HT-29 (cell line): ENCODE measurements at places on chromosomes 1 and 21. TPM values are rescaled to one million over a fixed set of nuclear protein-coding genes. Genes with fewer than 3 reads are reported as not detected.

DNA sequence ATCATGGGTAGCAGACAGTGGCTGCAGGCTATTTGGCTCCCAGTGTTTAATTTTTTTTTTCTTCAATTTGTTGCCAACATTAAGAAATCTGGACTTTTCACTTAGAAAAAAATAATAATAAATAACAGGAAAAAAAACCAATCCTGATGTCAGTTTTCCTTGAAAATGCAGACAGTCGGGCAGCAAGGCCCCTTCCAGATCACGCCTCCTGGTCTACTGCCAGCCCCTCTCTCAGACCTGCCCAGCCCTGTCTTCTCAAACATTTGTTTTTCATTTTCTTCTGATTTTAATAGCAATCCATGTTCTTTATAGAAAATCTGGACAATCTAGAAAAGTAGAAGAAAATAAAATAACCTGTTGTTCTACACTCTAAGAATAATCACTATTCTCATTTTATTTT, 15.5 kb downstream of the IFNGR2 start:
- no peak for DNase-seq

GRCh38 chr1:44803062-44803311, 2.8 kb downstream of the PLK3 start:
- DNase-seq: no peak

GRCh38 chr1:51341876-51342496, 11.6 kb upstream of the TTC39A start:
- DNase-seq: no peak

DNA sequence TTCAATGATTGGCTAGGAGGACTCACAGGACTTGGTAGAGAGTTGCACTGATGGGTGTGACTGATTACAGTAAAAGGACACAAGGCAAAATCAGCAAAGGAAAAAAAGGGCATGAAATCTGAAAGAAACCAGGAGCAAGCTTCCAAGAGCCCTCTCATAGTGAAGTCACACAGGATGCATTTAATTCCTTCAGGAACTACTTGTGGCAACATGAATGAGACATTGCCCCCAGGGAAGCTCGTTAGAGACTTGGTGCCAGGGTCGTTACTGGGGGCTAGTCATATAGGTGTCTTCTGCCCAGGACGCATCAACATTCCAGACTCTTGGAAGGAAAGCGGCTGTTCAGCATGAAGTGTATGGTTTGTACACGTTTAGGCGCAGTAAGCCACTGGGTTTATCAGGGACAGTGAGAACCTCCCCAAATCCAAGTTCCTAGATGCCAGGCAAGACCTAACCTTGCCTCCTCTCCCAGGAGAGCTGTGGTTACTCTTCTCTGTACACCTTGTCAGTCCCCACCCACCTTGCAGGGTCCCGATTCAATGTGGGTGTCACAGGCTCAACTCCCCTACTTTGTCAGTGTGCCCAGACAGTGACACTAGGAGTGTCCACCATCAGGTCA, 26.0 kb upstream of the C2CD2 start:
- DNase-seq: no peak

DNA sequence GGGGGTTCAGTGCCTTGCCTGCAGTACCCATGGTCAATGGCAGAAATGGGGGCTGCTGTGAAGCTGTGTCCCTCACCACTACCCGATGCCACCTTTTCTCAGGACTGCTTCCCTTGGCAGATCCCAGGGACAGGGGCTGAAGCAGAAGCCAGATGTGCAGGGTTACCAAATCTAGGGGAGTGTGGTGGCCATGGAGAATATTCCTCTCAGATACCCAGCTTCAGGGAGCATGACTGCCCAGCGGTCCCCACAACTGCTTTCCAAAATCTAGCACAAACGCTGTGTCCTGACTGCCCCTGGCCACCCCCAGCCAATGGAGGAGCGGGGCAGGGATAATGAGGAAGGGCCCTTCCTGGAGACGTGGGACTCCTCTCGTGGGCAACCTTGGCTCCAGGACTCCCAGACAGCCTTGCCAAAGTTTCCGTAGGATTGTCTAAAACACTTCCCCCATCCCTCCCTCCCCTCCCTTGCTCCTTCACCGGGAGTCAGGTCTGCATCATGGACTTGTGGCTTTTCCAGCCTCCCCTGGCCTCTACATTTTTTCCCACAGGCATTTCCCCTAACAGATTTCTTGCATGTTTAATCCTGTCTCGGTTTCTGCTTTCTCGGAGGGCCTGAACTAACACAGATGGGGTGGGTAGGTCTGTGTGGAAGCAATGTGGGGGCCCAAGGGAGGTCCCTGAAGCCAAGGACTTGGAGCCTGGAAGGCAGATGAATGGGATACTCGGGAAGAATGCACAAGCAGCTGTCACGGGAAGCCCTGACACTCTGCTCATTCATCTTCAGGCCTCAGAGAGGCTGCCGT, 80.5 kb downstream of the OMA1 start:
- DNase-seq: no peak

GRCh38 chr1:27959792-27960603, at the start of gene XKR8:
XKR8 (plus strand) TSS chr1:27959973; CDS start chr1:27960070, 97 bp downstream.
- peak; percentile 89 for DNase-seq

GRCh38 chr1:245880754-245881403, 626.2 kb downstream of the SMYD3 start:
- DNase-seq: no peak

Gene FOXD2
- total RNA-seq: 2.8 TPM in 2 replicates

Gene TMEM82
- not detected in 2 replicates for total RNA-seq

Gene TMPRSS3
- total RNA-seq: 0.05 and 0.37 TPM in 2 replicates

Gene ZNF683
- total RNA-seq: not detected in 2 replicates

- no peak for DNase-seq
Measured at GRCh38 chr1:119878171-119878570, 18.1 kb downstream of the ADAM30 start.

Gene CFHR5
- not detected in 2 replicates for total RNA-seq

DNA sequence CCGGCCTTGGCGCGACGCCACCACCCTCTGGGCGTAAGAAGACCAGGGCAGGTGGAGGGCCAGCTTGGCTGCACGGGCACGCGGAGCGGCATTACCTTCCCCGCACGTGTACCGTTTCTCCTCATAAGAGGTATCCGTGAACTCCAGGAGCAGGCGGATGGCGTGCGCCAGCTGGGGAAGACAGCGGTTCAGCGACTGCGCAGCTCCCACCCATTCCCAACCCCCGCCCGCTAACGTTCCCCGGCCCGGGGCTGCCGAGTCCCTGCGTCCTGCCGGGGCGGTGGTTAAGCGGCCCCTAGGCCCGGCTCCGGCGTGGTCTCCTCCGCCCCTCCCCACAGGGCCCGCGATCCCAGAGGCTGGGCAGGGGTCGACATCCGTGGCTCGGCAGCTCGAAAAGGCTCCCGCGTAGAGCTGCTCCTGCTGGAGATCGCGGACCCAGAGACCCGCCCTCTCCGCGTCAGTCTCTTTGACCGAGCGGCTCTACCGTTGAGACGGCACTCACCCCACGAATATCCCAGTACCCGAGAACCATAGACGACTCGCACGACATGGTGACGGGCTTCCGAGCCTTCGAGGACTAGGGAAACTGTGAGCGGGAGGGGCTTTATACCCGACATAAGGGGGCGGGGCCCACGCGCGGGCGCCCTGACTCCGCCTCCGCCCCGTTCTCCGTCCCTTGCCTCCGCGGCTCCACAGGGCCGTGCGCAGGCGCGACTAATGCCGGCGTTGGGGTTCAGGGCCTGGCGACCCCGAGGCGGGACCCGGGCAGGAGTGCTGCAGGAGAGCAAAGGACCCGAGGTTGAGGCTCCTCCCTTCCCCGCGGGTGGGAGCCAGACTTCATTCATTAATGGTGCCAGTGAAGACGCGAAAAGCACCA, 862 bp downstream of the GSTM3 start:
- no peak for DNase-seq

DNA sequence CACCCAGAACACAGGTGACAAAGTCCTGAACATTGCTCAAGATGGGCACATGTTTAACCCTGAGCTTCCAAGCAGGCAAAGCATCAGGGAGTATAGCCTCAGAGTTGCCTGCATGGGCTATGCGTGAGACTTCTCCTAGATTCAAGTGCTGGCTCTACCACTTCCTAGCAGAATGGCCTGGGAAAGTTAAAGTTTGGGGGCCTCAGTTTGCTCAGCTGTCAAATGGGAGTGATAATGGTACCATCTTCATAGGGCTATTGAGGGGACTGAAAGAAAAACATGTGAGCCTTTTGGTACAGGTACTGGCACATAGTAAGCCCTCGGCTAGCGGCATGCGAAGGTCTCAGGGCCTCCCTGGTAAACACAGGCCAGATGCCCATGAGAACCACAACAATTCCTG, 28.0 kb upstream of the SMIM12 start:
- DNase-seq: no peak

DNA sequence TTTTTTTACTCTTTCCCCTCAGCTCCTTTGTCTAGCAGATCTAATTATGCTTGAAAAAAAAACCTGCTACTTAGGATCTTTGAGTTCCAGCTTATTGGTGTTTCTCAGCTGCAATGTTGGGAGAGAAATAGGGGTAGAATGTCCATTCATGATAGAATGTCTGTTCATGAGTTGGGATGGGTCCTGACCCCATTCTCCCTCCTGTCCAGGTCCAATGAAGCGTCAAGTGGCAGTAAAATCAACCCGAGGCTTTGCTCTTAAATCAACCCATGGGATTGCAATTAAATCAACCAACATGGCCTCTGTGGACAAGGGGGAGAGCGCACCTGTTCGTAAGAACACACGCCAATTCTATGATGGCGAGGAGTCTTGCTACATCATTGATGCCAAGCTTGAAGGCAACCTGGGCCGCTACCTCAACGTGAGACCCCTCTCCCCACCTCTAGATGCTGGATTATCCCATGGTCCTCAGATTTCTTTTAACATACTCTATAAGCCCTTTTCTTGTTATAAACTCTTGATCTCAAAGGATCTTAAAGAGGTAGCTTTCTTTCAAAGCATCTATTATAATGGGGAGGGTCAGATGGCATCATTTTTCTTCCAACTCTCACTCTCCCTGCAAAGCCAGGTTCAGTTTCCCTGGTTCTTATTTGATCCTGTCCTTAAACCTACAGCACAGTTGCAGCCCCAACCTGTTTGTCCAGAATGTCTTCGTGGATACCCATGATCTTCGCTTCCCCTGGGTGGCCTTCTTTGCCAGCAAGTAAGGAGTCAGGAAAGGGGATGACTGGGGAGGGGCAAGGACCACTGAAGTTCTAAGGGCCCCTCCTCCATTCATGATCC, 11.1 kb downstream of the CERS2 start:
- DNase-seq: no peak

Gene SH3D21
- total RNA-seq: 12.6 and 14.8 TPM in 2 replicates

DNA sequence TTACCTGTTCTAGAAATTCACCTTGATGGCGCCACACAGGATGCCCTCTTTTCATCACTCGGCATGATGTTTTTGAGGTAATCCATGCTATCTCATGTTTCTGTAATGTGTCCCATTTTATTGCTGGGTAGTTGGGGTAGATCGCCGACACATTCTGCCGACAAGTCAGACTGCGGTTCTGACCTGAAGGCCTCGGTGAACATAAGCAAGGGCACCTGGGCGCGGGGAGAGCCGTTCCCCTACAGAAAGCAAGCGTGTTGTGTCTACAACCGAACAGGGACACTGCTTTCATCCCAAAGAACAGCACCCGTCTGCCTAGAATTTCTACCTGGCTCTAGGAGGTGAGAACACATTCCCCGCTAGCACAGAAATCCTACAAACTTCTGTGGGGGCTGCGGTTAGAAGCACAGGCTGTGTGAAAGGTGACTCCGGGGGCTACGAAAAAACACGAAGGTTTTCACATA, 149.2 kb downstream of the PPIAL4G start:
- DNase-seq: no peak

GRCh38 chr1:24535021-24535424, 20.9 kb upstream of the NCMAP start:
- DNase-seq: no peak

Gene GSTM5
- not detected in 2 replicates for total RNA-seq

DNA sequence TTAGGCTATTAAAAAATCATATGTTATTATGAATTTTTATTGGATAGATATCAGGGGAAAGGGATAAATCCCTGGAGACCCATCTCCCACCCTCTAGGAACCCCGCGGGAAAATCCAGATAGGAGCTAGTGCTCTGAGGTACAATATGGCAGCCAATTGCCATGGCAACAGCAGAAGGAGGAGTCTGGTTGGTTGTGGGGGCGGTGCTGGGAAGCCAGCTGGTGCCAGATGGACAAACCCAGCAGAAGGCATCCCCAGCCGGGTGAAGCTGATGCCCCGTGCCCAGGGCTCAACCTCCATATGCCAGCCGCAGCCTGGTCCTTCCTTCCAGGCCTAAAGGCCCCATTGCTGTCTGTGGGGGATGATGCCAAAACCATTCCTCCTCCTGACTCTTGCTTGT, 38.3 kb downstream of the RHBG start:
- no peak for DNase-seq

Gene MATN1
- total RNA-seq: not detected in 2 replicates

Gene CELA2A
- total RNA-seq: not detected in 2 replicates

Gene HORMAD1
- total RNA-seq: not detected in 2 replicates

GRCh38 chr1:19450811-19451515, 34.4 kb downstream of the CAPZB start:
- no peak for DNase-seq

DNA sequence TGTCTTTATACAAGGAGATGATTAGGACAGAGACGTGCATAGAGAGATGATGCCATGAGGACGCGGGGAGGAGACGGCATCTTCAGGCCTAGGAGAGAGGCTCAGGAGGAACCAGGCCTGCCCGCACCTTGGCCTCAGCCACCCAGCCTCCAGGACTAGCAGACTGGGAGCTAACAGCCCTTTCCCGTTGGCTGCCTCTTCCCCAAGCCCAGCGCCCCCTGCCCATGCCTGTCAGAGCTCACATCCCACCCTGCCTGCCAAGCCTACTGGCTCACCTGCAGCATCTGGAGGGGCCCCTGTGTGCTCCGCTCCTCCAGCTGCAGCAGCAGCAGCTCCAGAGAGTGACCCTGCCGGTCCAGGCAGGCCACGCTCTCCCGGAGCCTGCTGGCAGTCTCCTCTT, 4.0 kb upstream of the TRIM11 start:
- DNase-seq: no peak

- DNase-seq: peak; percentile 53
Measured at GRCh38 chr1:23745515-23745914, 2.2 kb downstream of the ELOA start.
